ENCODE measurements at places on chromosomes 1 and 21.

DNA sequence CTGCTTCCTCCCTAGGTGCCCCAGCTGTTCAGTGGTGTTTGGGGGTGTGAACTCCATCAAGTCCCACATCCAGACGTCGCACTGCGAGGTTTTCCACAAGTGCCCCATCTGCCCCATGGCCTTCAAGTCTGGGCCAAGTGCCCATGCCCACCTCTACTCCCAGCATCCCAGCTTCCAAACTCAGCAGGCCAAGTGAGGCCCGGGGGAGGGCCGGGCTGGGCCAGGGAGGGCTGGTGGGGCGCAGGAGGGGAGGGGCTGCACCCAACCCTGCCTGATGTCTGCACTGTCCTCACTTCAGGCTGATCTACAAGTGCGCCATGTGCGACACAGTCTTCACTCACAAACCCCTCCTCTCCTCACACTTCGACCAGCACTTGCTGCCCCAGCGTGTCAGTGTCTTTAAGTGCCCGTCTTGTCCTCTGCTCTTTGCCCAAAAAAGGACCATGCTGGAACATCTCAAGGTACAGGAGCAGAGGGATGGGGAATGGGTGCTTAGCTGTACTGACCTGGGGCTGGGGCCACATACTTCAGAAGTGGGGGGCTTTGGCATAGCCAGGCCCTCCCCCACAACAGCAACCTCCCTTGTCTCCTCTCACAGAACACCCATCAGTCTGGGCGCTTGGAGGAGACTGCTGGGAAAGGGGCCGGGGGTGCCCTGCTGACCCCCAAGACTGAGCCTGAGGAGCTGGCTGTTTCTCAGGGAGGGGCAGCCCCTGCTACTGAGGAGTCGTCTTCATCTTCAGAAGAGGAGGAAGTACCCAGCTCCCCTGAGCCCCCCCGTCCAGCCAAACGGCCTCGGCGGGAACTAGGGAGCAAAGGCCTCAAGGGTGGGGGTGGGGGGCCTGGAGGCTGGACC is 7.2 kb downstream of the ZNF687 start:
- no peak for DNase-seq

DNA sequence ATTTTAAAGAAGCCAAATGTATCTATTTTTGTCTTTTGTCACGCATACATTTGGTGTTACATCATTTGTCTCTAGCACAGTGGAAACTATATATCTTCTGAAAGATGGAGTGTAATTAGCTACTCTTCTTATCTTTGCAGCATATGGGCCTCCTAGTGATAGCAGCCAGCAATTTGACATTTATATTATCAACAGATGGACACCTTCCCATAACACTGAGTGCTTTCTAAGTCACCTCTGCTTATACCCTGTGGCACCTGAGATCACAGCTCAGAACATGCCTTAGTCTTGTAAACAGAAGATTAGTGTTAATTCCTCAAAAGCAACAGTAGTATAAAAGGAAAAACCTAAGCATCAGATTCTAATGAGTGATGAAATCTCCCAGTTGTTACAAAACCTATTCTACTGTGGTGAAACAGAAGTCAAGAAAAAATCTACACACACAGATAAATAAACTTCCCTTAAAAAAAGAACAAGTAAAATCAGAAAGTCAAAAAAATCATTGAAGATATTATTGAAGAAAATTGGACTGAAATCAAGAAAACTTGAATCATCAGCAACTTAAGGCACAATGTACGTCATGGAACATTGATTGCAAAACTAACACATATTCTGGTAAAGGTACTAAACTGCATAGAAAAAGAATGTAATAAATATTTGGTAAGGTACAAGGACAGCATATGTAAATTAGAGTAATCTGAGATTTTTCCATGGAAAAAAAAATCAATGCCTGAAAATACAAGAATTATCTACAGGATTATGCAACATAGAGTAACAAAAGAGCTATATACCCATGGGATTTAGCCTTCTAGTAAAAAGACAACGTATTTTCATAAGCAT is 61.7 kb downstream of the KCNT2 start:
- no peak for DNase-seq

GRCh38 chr1:93079685-93080141 is 630 bp downstream of the MTF2 start:
- DNase-seq = no peak

DNA sequence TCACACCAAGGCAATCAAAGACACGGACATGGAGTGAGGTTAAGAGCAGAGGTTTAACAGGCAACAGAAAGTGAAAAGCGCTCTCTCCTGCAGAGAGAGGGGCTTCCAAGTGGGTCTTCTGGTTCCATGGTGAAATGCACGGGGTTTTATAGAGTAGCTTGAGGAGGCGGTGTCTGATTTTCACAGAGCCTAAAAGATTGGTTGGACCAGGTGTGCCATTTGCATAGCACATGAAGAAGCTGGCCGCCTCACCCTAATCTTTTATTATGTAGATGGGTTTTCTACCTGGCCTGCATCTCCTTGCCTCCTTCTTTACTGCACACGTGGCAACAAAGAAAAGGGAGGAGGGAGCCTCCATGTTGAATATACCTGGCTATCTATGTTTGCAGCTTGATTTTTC is 197.3 kb downstream of the RYR2 start:
- no peak for DNase-seq

GRCh38 chr1:181541947-181542346 is 58.6 kb downstream of the CACNA1E start:
- DNase-seq = no peak

DNA sequence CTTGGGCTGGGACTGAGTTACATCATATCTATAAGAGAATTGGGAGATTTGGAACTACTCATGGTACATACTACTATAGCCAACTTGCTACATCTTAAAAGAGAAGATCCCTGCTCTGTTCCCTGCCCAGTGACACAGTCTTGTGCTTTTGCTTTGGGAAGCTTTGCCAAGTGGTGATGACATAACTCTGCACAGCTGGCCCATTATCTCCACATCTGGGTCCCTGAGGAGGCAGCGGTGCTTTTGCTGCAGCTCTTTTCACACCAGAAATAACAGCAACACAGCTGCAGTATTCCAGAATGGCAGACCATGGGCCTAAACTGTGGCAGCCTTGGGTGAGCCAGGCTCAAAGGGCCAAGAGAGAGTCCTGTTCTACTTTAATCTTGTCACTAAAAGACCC is 296.0 kb downstream of the HHAT start:
- no peak for DNase-seq

- DNase-seq = no peak
Observed at GRCh38 chr1:12516741-12517140, 101.3 kb downstream of the DHRS3 start.

- DNase-seq = no peak
Observed at GRCh38 chr1:204842892-204843291, 27.8 kb upstream of the NFASC start.

- DNase-seq = no peak
Observed at GRCh38 chr1:158371188-158371953, 17.7 kb downstream of the CD1E start.

DNA sequence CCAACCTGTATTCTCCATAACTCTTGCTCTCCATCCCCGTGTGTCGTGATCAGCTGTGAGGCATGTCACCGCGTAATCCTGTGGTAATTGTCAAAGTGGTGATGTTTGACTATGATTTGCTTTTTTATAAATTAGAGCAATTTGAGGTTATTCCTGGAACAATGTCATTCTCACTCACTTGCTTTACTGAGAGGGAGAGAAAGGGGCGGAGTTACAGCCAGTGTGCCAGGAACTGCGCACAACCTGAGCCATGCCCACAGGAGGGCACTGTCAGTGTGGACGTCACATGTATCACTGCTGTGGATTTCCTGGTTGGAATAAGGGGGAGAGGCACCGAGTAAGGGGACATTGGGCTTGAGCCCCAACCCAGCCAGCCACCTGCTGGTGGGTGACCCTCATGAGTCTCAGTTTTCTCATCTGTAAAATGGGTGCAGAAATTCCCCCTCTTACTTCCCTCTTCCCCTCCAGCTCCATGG is 6.9 kb downstream of the ADGRB2 start:
- DNase-seq = no peak

GRCh38 chr1:57963581-57963980 is 539.7 kb upstream of the DAB1 start:
- DNase-seq = no peak

DNA sequence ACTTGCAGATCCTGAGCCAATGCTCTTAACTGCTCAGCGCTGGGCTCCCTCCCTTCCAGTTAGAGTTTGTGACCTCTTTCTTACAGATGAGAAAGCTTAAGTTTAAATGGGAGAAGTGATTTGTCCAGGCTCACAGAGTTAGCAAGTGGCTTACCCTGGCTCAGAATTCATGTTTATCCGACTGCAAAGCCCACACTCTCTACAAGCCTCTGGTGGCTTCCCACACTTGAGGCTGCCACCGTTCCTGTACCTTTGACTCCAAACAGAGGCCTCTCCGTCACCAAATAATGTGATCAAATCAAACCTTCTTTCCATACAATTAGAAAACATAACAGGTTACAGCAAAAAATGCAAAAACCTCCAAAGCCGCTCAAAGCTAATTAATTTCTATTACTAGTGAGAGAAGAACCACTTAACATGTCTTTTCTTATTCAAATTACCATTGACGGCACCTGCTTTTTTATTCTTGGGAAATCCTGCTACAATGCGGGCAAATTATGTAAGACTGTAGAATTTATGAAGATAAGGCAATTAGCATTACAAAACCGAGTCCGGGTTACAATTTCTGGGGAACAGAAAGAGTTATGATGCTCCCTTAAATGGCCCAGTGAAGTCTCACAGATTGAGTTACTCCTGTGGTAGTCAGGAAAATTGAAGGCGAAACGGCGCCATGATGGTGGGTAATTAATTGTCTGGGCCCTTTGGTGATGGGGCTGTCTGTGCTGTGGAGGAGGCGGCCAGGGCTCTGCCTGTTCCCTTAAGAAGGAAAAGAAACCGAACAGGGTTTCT is 324.3 kb upstream of the POU3F1 start:
- no peak for DNase-seq

- no peak for DNase-seq
Observed at GRCh38 chr1:36540056-36540455, 57.3 kb upstream of the CSF3R start.

- no peak for DNase-seq
Observed at GRCh38 chr1:71080230-71080738, 551 bp downstream of the ZRANB2 start.

GRCh38 chr1:199102239-199102638 is 463.4 kb downstream of the PTPRC start:
- no peak for DNase-seq

GRCh38 chr1:59696421-59697115 is 118.2 kb upstream of the HOOK1 start:
- no peak for DNase-seq

GRCh38 chr1:59678040-59678439 is 136.7 kb upstream of the HOOK1 start:
- DNase-seq = no peak

GRCh38 chr1:52915211-52915854 is 6.2 kb downstream of the ECHDC2 start:
- DNase-seq = no peak
